ENCODE measurements at places on chromosomes 11 and 22. TPM values are rescaled to one million over a fixed set of nuclear protein-coding genes. Genes with fewer than 3 reads are reported as not detected.

GPHA2 gene
- polyA plus RNA-seq = not detected

DNA sequence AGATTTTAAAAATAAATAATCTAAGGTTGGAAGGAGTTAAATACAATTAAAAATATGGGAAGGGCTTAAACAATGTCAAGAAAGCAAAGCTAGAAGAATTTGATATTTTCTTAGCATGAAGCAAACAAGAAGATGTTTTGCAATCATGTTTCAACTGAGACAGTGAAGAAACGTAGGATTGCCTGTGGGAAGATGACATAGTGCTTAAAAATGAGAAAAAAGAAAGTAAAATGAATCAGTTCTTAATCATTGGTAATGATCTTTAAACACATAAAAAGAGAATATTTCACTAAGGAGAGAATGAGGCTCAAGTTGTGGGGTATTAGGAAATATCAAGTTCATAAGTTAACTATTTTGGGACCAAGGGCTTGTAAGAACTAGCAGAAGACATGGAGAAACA, 855.0 kb downstream of the METTL15 start:
- no peak for DNase-seq

DNA sequence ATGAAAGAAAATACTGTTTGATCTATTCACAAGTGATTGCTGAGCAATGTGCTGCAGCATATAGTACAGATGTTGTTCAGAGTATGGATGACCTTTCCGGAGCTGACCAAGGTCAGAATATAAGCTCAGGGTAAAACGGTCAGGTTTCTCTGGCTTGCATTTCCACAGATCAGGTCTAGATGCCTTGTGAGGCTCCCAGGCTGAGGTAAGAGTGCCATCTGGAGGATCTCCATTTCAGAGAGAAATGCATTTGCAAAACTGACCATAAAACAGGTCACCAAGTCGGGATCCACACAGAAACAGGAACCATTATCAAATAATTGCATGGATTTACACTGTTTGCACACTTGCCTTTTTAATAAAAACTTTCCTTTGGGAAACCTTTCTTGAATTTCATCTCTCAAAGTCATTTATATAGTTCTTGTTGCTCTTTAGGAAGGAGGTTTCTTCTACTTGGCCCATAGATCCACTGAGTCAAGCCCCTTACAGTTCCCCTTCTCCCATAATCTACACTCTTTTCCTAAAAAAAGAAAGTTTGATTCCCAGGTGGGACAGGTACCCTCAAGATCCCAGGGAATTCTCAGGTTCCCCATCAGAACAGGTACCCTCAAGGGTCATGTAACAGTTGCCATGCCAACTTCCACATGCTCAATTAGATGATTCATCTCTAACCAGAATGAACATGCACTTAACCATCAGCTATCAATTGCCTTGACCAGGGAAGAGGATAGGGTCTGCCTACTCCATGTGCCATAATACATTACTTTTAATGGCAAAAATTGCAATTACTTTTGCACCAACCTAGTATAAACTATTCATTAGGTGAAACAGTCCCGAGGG, 25.0 kb upstream of the TMPRSS5 start:
- peak; percentile 62 for DNase-seq

DNA sequence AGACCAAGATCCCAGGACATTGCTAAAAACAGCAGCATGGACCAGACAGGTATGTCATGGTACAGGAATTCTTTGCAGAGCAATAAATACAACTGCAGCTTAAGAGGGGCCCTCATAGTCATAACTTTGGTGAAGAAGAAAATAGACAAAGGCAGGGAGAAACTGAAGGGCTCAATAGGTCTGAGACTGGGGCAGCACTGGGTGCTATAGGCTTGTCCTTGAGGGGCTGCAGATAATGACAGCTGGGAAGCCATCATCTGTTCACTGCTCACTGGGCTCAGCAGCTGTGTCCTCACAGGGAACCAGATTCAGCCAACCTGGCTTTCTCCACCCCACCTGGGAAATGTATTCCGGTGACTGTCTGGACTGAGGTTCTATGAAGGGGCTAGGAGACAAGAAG, 68.4 kb downstream of the ZNF280B start:
- no peak for DNase-seq

GRCh38 chr11:124740277-124740882, 638 bp downstream of the NRGN start:
- DNase-seq = peak; percentile 76

- DNase-seq = no peak
Observed at GRCh38 chr22:46966846-46967245, 204.4 kb downstream of the TBC1D22A start.

DNA sequence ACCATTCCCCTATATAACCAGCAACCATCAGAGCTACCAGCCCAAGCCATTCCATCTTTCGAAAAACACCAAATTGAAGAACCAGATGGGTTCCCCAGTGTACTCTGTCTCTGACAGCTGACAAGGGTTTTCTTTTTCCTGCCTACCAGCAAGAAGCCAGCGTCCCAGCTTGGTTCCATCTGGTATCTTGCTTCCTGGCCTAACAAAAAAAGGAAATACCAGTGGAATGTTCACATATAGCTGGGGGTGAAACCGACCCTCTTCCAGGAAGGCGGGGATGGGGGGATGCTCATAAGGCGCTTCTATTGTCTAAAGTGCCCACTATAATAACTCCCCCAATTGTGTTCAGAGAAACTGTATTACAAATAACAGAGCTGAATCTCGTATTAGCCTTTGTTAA, 172.3 kb downstream of the LDLRAD3 start:
- DNase-seq = no peak

DNA sequence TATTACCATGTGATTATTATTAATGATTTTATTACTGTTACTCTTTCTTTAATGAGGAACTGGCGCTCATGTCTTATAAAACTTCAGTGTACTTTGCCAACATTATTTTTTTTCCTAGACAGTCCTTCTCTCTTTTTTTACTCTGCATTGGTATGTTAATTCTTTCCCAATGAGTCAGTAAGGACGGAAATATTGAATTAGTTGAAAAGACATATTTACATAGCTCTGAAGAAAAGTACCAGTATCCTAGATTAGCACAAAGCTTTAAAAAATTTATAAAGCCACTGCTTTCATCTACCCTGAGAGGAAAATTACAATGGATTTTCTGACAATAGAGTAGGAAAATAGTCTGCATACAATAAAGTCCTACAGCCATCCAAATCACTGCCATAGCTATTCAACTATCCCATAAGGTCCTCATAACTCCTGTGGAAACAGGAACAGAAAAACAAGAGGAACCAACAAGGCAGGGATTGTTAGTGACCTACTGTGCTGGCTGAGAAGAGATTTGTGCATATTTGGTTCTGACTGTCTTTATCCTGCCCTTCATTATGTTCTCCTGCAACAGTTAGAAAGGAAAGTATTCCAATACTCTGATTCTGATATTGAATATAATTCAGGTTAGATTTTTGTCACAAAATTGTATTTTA, 314.4 kb downstream of the AASDHPPT start:
- DNase-seq = no peak

GRCh38 chr11:96185220-96185768, 157.7 kb downstream of the MAML2 start:
- no peak for DNase-seq

All from SK-N-SH (cell line).